ENCODE measurements at places on chromosomes 3 and 15.

GRCh38 chr3:112416391-112417212 is 82.7 kb downstream of the BTLA start:
- DNase-seq, result no peak

DNA sequence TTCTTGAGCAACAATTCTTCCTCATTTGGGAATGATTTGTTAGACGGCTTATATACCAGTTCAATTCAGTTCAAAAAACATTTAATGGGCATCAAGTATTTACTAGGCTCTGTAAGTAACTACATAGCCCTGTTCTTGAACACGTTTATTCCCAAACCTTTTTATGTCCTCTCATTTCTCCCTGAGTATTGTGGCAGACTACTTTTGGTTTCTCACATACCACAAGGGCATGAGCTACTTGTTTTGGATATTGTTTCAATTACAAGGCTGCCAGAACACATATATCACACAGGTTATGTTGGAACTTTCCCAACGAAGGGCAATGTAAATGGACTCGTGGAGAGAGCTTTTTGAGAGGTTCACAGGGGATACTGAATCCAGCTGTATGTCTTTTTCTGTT is 363.8 kb upstream of the NAALADL2 start:
- DNase-seq, result no peak

GRCh38 chr3:63864965-63865327 is 1.3 kb downstream of the ATXN7 start:
- no peak for DNase-seq

- no peak for DNase-seq
These were observed 32.8 kb downstream of the IFT57 start for GRCh38 chr3:108189440-108189839.

DNA sequence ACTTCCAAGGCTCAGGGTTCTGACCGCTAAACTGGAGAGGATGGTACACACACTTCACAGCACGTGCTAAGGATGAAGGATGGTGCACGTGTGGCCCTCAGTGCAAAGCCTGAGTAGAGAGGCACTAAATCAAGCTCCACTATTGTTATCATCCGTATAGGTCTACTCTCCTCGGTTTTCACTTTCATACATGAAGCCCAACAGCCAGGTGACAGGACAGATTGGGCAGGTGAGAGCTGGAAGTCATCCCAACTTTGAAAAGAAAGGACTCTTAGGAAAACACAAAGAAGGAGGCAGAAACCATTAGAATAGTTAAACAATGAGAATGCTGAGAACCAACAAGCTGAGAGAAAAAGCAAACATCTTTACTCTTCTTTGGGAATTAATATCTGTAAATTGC is 21.1 kb downstream of the MAGI1 start:
- DNase-seq, result peak; percentile 60

DNA sequence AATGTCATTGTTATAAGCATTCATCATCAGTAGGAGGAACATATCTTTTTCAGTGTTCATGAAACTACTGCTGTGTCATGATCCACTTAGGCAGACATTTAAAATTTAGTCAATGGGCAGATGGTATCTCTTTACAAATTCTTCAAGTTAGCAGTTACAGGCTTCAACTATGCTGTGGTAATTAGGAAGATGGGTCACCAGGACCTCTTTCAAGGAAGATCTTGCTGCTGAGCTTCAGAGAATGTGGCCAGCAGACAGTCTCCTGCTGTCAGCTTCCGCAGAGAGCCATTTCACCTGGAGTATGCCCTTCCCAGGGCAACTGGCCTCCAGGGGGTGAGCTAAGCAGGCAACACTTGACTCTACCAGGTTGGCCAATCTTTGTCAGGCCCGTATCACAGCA is 19.4 kb downstream of the IFT57 start:
- no peak for DNase-seq

DNA sequence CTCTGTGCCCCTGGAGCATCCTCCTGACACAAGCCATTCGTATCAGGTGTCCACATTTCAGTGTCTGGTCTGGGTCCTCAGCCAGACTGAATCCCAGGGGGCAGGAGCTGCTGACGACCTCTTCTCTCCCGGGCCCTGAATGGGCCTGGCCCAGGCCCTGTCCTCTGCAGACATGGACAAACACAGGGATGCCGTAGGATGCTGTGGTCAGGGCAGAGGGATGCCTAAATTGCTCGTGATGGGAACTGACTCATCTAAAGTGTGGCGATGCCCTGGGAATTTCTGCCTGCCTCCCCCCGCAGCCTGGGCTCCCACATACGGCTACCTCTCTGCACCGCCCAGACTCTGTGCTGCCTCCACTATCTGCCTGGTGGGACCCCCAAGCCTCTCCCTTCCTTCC is 58.5 kb upstream of the CTSH start:
- DNase-seq, result no peak

GRCh38 chr15:72369964-72370363 is 5.8 kb downstream of the HEXA start:
- DNase-seq, result no peak

GRCh38 chr15:52765785-52766184 is 24.4 kb downstream of the ONECUT1 start:
- no peak for DNase-seq

GRCh38 chr3:139236336-139236735 is 107.5 kb upstream of the MRPS22 start:
- no peak for DNase-seq

GRCh38 chr15:70643783-70644125 is 119.6 kb downstream of the UACA start:
- no peak for DNase-seq

DNA sequence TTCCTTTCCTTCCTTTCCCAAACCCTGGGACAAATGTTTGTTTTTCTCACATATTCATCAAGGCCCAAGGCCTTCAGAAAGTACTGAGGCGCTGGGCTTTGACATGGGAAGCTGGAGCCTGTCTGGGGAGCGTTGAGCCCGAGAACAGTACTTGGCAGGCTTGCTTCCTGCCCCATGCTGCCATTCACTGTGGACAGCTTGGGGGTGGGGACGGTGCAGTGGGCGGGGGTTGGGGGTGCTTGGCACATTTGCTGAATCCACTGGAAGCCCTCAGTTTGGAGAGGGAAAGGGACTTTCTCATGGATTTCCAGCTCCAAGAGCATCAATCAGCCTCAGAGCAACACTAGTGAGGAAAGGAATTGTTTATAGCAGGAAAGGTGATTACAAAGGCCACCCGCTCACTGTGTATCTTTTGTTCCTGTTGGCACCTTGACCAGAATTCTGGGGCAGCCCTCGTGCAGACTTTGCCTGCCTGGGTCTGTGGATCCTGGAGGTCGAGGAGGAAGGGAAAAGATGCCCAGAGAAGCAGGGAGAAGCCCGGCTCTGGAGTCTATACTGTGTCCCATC is 199.8 kb upstream of the RGMA start:
- no peak for DNase-seq

- no peak for DNase-seq
These were observed 1.6 kb upstream of the TPM1 start for GRCh38 chr15:63040954-63041353.

DNA sequence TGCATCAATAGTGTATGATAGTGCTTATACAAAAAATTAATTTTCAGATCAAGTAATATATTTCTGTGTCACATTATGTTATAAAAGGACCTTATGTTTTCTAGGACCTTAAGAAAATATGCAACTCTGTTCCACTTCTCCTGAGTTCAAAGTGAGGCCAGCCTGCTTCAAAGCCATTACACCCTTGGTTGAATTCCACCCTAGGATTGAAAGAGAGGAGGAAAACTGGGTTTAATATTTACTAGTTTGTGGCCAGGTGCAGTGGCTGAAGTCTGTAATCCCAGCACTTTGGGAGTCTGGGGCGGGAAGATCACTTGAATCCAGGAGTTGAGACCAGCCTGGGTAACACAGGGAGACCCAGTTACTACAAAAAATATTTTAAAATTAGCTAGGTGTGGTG is 32.9 kb upstream of the NR1I2 start:
- no peak for DNase-seq

GRCh38 chr3:154758109-154758868 is 321.8 kb upstream of the MME start:
- no peak for DNase-seq

DNA sequence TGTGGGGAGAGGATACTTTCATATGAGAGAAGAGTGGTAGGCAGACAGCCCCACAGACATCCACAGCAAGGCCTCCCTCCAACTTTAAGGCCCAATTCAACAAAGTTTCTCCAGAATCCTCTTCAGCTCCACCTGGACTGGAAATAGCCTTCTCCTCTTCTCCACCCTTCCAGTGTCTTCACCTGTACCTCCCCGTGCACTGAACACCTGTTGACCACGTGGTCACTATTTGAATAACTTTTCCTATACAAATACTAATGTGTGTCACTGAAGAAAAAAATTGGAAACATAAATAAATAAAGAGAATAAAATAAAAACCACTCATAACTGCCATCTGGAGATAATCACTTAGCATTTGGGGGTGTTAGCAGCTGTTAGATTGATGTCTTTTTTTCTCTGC is 52.9 kb downstream of the CCNL1 start:
- no peak for DNase-seq

DNA sequence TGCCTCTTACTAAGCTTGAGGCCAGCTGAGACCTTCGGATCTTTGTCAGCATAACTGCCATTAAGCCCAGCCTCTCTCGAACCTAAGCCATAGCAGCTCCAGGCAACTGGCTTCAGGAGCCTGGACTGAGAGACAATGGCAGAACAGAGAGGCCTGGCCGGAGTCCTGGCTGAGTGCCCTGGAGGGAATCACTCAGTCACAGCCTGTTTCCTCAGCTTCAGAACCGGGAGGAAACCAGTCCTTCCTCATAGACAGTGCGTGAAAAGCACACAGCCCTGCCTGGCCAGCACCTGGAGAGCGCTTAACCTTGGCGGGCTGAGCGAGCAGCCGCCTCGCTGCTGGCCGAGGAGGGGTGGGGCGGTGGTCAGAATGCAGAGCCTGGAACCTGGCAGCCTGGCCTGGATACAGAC is 21.6 kb downstream of the RNU5B-1 start:
- DNase-seq, result no peak

- DNase-seq, result no peak
These were observed 24.5 kb upstream of the TM4SF1 start for GRCh38 chr3:149401926-149402310.

- DNase-seq, result no peak
These were observed 7.7 kb upstream of the AADACL2 start for GRCh38 chr3:151726016-151726415.

DNA sequence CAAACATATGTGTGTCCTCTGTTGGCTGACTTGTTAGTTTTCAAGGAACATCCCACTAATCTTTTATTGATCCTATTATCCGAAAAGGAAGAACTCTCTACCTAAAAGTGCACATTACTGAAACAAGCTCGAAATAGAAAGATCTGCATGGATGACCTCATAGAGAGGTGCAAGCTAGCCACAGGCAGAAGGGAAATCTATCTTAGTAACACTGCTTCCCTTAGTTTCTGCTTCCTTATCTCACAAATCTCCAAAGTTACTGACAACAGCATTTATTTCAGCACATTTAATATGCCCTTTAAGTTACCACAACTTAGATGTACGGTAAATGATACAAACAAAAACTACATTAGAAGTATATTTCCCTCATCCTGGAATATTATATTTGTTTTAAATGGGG is 285.1 kb upstream of the CCDC54 start:
- no peak for DNase-seq

DNA sequence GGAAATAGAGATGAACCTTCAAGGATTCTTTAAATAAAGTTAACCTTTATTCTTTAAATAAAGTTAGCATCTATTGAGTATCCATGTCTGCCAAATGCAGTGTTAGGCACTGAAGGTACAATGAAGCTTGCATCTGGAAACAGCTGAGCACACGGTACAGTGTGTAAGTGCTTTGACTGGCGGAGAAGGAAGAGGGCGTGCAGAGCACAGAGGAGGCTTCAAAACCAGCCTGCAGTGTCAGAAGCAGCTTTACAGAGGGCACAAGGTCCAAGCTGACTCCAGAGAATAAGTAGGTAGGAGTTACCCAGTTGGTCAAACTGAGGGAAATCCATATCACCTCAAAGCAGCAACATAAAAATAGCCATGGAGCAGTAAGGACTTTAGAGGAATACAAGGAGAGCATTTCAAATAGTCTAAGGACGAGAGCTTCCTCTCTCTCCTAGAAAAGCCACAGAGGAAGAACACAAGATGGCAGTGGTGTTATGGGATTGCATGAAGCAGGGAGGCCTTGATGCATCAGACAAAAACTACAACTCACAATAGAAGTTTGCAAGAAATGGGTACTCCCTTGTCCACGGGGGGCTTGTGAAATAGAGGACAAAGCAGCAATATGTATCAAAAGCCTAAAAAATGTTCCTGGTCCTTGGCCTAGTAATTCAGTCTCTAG is 60.3 kb upstream of the PPP2R3A start:
- no peak for DNase-seq

DNA sequence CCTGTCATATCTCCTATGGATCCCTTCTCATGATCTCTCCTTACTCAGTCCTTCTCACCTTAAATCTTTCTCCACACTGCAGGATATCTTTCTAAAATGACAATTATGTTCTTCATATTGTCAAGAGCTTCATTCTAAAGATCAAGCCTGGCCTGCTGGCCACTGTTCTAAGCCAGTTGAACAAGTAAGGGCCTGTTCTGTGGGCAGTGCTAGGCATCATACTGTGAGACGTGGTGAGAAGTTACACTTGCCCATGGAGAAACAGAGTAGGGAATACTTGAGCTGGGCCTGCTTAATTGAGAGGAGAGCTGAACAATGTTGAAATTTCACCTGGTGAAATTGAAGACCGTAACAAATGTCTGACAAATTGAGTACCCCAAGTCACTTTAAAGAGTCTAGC is 184.1 kb upstream of the RASGRP1 start:
- DNase-seq, result no peak

GRCh38 chr3:149670742-149671492 is 13.1 kb upstream of the WWTR1 start:
- DNase-seq, result no peak

DNA sequence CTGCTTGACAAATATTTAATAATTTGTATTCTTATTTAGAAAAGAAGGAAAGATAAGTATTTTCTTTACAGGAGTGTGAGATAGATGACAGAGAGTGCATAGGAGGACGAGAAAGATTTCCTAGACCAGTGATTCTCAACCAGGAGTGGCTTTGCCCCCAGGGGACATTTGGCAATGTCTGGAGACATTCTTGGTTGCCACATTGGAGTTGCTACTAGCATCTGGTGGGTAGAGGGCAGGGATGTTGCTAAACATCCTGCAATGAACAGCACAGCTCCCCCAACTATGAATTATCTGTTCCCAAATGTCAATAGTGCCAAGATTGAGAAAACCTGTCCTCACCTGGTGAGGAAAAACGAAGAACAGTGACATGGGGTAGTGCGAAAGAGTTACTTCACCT is 30.8 kb upstream of the MINAR1 start:
- DNase-seq, result no peak

- no peak for DNase-seq
These were observed 109.6 kb downstream of the ARRDC4 start for GRCh38 chr15:98070137-98070536.

DNA sequence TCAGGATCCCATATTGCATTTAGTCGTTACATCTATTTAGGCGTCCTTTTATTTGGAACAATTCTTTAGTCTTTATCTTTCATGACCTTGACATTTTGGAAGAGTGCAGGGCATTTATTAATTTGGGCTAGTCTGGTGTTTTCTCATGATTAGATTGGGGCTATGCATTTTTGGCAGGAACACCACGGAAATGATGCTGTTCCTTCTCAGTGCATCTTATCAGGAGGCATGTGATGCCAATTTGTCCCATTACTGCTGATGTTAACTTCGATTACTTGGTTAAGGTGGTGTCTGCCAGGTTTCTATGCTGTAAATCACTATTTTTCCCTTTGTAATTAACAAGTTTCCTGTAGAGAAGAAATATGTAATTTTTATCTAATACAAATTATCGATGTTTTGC is 18.1 kb upstream of the VWA5B2 start:
- no peak for DNase-seq
